Activated CD4-positive, alpha-beta T cell treated with anti-CD3 and anti-CD28 coated beads, Interleukin-2, amount 50 U/mL, for 16 hours (primary cell): ENCODE measurements at places on chromosomes 12 and 14.

GRCh38 chr12:110658878-110659277 is 30.0 kb downstream of the HVCN1 start:
- DNase-seq = no peak

- DNase-seq = no peak
Observed at GRCh38 chr12:75622492-75622891, 111.1 kb upstream of the KRR1 start.

DNA sequence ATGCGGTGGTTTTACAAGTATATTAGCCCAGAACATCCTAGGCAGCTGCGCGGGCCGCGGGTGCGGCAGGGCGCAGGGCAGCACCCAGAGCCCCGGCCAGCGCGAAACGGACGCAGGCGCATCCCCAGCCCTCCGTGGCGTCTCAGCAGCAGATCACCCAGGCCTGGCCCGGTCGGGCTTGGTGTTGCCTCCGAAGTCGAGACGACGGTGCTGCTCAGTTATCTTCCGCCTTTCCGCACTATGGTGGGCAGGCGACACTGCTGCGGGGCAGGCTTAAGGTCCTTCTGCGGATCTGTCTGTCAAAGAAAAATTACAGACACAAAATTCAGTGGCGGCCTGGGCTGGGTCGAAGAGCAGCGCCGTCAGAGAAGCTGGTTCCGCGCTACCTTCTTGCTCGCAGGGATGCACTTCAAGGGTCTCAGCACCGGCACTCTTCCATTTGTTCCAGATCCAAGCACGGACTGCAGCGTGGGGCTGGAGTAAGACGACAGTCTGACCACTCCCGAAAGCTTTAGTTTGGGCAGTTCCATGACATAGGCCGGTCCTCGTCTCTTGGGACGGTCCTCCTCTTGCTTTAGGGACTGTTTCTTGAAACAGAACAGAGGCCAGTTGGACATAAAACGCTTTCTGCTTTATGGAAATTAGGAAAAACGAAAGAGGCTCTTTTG is 75.8 kb downstream of the MOK start:
- DNase-seq = no peak

- DNase-seq = no peak
Observed at GRCh38 chr12:50018968-50019367, 6.3 kb downstream of the RACGAP1 start.

- DNase-seq = no peak
Observed at GRCh38 chr12:86834217-86834616, 578.0 kb upstream of the MGAT4C start.
